PC-9 (cell line): ENCODE measurements at places on chromosomes 2 and 18.

DNA sequence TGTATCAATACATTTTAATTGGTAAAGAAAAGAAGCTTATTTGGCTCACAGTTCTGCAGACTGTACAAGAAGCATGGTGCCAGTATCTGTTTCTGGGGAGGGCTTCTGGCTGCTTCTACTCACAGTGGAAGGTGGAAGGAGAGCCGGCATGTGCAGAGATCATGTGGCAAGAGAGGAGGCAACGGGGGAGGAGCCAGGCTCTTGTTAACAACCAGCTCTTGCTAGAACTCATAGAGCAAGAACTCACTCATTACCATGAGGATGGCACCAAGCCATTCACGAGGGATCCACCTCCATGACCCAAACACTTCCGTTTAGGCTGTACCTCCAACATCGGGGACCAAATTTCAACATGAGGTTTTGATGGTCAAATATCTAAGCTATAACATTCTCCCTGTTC lies 7.5 kb downstream of the PARD6G start:
- DNase-seq, result no peak

DNA sequence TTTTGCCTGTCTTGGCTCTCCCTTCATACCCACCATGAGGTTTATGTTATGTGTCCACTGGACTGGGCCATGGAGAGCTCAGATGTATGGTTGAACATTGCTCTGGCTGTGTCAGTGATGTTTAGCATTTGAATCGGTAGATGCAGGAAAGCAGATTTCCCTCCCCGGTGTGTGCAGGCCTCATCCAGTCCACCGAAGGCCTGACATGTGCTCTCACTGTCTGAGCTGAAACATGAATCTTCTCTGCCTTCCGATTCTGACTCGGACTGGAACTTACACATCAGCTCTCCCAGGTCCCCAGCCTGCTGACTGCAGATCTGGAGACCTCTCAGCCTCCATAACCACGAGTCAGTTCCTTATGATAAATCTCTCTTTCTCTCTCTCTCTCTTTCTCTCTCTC lies 72.4 kb upstream of the SLC66A3 start:
- no peak for DNase-seq

GRCh38 chr2:10764896-10765295 lies 43.5 kb downstream of the ATP6V1C2 start:
- DNase-seq, result no peak

DNA sequence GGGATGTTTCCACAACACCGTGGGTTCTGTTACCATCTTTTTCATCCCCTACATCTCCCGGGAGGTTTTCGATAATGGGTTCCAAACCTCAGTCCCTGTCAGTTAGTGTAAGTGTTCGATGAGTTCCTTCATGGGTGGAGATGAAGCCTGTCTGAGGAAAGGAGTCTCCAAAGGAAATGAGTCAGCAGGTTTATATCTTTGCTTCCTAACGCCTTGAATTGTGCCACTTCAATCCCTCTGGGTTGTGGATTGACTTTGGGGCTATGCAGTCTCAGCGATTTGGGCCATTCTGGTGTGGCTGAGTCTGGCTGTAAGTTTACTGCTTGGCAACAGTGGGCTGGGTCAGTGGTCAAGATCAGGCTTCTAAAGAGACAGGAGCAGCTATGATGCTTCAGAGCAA lies 1.2 kb downstream of the SERPINB5 start:
- DNase-seq, result no peak
